ENCODE measurements at places on chromosomes 7 and 10.

GRCh38 chr10:10138685-10139084 is 879.0 kb upstream of the CELF2 start:
- no peak for DNase-seq

GRCh38 chr7:50633414-50633710 is 68.2 kb upstream of the DDC start:
- no peak for DNase-seq

DNA sequence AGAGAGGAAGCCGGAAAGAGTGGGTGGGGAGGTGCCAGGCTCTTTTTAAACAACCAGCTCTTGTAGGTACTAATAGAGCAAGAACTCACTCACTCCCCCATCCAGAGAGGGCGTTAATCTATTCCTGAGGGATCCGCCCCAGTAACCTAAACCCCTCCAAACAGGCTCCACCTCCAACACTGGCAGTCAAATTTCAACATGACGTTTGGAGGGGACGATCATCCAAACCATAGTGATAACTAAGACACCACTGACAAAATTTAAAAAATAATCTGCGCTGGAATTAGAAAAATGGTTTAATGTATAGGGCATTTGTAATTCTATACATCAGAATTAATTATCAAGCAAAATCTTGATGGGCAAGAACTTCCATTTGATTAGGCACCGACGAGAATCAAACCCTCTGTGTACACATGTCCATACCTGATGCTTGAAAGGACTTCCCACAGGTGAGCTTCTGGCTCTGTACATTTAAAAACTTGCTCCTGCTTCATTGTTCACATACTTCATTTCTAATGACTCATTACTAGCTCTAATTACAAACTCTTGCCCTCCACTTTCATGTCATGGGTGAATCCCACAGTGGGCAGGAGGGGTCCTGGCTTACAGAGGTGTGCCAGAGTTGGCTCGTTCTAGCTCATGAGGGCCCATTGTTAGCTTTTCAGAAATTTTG is 20.6 kb upstream of the KDM7A start:
- no peak for DNase-seq

DNA sequence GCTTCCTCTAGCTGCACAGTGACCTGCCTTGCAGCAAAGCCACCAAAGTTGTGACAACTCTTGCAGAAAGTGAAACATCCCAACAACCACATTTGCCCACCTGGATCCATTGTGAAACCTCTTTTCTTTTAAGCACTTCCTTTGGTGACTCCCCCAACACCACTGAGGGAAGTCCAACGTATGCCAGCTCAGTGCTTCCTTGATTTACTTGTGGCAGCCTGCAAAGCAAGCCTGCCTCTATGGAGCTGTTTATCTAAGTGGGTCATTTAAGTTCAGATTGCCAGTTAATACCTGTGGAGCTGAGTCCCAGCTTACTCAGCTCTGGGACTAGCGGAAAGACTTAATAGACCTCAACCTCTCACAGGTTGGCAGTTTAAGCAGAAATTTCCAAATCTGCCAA is 230.8 kb upstream of the GHITM start:
- no peak for DNase-seq

DNA sequence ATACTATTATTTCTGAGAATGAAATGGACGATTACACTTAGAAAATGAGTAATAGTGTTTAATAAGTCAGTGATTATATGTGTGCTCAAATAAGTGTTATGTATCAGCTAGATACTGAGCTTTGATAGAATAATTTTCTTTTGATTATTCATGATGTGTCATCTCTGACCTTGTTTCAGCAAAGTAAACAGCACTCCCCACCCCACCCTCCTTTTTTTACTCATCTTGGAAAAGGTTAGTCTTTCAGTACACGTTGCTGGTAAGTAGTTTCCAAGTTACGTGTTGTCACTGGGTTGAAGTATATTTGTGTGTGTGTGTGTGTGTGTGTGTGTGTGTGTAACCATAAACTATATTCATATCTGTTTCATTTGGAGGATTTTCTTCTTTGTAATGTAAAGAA is 84.1 kb downstream of the GNAI1 start:
- DNase-seq: no peak

DNA sequence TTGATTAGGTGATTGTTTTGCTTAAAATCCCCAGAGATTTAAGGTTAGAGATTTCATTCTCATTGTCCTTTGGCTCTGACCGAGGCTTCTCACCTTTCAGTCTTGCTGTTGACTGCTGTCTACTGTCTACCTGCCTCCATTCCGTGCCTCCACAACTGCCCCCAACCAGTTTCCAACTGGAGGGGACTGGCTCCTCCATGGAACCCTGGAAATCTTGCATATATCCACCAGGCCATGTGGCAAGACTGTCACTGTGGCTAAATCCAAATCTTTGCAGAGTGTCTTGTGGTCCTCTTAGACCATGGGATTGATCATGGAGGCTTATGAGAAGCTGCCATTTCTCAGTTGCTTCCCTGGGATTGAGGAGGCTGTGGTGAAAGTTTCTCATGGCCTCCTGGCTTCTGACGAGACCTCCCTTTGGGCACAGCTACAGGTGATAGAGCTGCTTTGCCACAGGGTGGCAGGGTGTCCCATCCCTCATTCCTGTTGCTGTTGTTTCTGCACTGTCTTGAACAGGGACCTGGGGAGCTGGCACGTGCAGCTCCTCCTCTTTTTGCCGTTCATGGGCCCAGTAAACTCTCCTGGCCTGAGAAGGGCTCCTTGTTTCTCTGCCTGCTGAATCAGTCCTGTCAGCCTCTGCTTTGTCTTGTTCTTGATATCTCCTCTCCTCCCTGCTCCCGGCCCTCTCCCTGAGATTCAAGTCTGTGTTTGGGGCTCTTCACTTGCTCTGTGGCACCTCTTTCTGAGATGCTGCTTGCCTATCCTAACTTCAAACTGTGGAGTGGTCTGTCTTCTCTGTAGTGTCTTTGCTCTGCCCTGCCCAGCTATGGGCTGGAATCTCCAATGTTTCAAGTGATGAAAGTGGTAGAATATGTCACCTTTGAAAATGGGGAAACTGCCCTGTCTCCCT is 63.6 kb upstream of the IGFBP3 start:
- DNase-seq: no peak

DNA sequence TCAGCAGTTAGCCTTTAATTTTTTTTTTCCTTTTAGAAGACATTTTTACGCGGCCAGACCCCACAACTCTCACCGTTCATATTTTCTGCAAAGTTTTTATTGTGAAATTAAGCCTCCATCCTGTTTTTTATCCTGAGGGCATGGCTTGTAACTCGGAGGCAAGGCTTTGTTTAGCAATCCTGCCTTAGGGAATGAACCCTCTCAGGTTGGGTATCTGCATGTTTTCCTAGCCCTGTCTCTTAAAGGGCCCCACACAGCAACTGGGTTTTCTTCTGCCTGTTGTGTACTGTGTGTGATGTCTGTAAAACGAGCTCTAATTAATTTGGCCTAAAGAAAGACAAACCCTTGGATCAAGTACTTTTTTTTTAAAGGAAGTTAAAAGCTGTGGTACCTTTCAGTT is 130.2 kb upstream of the COBL start:
- no peak for DNase-seq

GRCh38 chr10:1255600-1256431 is 199.6 kb downstream of the WDR37 start:
- DNase-seq: no peak
